ENCODE measurements at places on chromosomes 16 and 17. TPM values are rescaled to one million over a fixed set of nuclear protein-coding genes. Genes with fewer than 3 reads are reported as not detected.

The PAM16 gene
- 106 TPM for total RNA-seq

The SPATA32 gene
- 0.56 TPM for total RNA-seq

The FAM20A gene
- total RNA-seq: not detected

The SLFN12L gene
- 45.2 TPM for total RNA-seq

The CHST4 gene
- not detected for total RNA-seq

The MYO1C gene
- 31.1 TPM for total RNA-seq

The SNRNP25 gene
- 98.9 TPM for total RNA-seq

The SAP30BP gene
- 117 TPM for total RNA-seq

The EVI2B gene
- total RNA-seq: 25.1 TPM

The SALL1 gene
- not detected for total RNA-seq

The TEKT3 gene
- not detected for total RNA-seq

The PDXDC1 gene
- 63.6 TPM for total RNA-seq

The PIK3R6 gene
- total RNA-seq: 2.1 TPM

GRCh38 chr17:78089576-78090281 lies 38.8 kb downstream of the TMC6 start:
- DNase-seq: no peak

GRCh38 chr17:1965556-1966273 lies 59.4 kb downstream of the RTN4RL1 start:
- DNase-seq: no peak

GRCh38 chr17:42760652-42761581 lies at the start of gene RAMP2:
Gene RAMP2 (plus strand): TSS chr17:42761227. CDS start chr17:42761262, 35 bp downstream.
- no peak for DNase-seq

- DNase-seq: no peak
Observed at GRCh38 chr16:85555719-85556455, 57.2 kb upstream of the GSE1 start.

GRCh38 chr16:75589306-75589705 lies 23.1 kb downstream of the GABARAPL2 start:
- no peak for DNase-seq

DNA sequence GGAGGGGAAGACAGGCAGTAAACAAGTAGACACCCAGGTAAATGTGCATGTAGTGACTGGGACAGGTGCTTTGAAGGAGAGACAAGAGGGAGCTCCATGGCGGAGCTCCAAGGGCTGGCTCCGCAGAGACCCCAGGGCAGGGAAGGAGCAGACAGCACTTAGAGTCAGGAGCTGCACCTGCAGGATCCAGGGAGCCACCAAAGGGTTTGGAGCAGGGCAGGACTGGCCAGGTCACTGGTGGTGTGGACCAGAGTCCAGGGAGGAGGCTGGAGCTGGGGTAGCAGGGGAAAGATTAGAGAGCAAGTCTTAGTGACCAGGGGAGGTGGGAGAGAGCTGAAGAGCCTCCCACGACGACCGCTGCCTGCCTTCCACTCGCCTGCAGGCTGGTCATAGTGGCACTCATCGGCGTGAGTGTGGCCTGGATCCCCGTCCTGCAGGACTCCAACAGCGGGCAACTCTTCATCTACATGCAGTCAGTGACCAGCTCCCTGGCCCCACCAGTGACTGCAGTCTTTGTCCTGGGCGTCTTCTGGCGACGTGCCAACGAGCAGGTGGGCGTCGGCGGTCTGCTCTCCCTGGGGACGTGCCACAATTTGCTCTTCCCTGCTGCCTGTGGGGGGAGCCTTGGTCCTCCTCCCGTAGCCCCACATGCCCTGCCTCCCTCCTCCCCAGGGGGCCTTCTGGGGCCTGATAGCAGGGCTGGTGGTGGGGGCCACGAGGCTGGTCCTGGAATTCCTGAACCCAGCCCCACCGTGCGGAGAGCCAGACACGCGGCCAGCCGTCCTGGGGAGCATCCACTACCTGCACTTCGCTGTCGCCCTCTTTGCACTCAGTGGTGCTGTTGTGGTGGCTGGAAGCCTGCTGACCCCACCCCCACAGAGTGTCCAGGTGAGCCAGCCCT lies 14.7 kb upstream of the FAM83G start:
- no peak for DNase-seq

DNA sequence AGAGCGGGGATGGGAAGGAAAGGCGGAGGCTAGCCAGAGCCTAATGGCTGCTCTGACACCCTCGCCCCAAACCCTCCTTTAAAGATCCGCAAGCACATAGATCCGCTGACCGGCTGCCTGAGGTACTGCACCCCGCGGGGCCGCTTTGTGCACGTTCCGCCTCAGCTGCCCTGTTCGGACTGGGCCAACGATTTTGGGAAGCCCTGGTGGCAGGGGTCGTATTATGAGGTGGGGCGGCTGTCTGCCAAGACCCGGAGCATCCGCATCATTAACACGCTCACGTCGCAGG lies 663 bp downstream of the CYB5D1 start:
- no peak for DNase-seq

GRCh38 chr17:55177855-55178217 lies 86.9 kb upstream of the HLF start:
- DNase-seq: no peak

- DNase-seq: peak; percentile 41
Observed at GRCh38 chr16:75099738-75100602, 16.6 kb downstream of the LDHD start.

DNA sequence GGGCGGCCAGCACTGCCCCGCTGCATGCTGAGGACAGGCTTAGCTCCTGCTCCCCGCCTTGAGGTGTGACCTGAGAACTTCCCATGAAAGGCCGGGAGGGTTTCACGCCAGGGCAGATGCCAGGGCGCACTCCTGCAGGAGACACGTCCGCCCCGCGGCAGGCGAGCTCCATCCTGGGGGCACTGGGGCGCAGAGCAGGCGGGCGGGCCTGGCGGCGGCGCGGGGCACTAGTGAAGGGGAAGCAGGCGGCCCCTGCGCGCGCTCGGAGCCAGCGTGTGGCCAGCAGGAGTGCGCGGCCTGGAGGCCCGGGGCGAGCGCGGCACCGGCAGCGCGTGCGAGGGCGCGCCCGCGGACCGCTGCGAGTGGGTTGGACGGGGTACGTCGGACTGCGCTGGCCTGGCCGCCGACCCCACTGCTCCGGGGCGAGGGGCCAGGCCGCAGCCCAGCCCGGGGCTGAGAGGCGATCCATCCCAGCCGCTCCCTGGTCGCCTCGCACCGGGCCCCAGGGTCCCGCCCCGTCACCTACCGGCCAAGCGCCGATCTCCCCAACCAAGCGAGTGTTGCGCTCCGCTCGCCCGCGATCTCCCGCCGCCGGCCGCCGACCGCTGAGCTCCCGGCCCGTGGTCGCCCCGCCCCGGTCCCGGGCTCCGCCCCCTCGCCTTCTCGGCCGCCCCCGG lies at the start of gene MAP3K14:
TSS of gene MAP3K14 (minus strand) at position 587 of the 677 bp plus-strand sequence. CDS start 26,275 bp downstream, outside the sequence.
- DNase-seq: peak; percentile 57

GRCh38 chr16:69039333-69039941 lies 66.0 kb upstream of the HAS3 start:
- DNase-seq: no peak

- DNase-seq: no peak
Observed at GRCh38 chr17:15981208-15981607, 18.3 kb downstream of the ZSWIM7 start.

DNA sequence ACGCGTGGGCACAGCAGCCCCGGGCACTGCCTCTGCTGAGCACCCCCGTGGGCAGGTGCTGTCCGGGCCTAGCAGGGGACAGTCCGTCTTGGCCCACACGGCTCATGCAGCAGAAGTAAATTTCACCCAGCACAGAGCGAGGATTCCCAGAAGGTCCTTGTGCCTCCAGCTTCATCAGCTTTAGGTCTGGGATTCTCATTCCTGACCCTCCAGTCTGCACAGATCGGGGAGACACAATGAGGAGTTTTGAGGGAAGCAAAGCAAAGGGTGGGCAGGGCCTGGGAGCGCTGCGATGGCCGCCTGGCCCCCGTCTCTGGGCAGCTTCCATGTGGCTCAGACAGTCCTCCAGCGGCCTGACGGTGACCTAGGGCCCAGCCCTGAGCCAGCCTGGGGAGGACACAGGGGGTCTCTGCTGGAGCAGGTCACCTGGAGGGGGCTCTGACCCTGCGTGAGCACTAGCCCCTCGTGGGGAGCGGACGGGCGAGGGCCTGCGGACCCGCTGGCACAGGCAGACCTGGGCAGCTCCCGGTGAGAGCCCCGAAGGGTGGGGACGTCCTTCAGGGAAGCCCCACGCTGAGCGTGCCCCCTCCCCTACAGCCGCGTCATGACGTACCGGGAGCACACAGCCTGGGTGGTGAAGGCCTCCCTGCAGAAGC lies 30.7 kb upstream of the CHMP6 start:
- no peak for DNase-seq

DNA sequence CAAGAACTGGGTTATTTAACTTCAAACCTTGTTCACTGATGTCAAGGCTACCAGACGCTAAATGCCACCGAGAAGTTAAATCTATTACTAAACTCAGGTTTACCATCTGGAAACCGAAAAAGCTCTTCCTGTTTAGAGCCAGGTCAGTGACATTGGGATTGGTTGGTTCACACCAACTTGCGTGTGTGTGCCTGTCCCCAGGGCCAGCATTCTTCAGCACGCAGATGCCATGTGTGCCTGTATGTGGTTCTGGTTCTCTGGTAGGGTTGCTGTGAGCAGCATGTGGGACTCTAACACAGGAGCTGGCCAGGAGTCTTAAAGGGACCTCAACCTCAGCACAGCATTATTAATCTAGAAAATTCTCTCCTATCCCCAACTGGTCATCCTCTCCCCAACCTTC lies 18.1 kb upstream of the TBX2 start:
- no peak for DNase-seq

DNA sequence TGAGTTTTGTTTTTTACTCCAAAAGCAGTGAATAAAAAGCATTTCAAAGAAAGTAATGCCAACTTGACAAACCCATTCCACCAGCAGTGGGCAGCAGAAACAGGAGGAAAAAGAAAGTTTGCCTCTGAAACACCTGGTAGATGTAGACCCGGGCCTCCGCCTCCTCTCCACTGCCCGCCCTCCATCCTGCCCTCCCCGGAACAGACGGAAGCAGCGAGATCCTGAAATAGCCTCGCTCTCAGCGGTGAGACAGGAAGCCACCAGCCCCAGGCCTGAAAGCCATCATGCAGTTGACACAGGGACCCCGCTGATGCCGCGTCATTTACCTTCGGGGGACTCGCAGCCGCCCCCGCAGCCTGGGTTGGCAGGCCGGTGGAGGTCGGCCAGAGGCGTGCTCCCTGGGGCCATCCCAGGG lies 67.8 kb downstream of the C16orf78 start:
- DNase-seq: peak; percentile 65

DNA sequence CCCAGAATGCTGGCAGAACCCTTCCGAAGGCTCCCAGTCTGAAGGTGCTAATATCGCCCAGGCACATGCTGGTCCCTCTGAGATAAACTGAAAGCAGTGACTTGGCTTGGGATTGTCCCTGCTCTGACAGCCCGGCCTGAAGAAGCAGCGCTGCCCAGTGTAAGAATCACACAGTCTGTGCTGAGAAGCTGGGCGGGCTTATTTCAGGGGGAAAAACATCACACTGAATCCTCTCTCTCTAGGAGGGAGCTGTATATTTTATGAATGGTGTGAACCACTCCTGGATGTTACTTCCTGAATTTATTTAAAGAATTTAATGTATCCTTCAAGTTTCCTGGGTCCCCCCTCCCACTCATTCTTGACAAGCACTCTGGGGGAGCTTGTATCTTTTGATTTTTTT lies 36.3 kb downstream of the GAS7 start:
- DNase-seq: no peak

DNA sequence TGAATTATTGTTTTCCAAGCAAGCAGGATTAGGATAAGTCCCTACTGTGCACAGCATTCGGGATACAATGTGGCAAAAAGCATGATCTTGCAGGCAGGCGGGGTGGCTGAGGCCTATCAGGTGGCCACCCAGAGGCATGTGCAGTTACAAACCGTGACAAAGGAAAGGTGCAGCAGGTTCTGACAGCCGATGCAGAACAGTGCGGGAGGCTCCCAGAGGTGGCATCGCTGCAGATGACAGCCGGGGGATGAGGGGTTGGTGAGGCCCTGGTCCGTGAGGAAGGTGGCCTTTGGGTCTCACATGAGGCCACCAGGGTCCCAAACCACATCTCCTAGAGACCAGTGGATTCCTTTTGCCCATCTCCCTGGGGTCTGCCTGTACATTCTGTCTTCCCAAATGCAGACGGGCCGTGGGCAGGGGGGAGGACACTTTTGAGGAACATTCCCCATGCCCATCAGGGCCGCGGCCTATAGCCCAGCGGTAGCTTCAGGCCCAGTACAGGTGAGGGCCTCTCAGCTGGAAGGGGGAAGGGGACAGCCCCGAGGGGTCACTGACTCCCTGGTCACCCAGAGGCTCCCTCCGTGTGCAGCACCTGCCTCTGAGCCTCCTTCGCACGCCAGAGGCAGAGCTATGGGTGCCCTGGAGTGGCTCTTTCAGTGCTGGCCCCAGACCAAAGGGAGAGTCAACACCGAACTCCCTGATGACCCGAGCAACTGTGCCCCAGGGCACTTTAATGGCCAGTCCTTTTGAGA lies 85.1 kb downstream of the SOCS1 start:
- no peak for DNase-seq

GRCh38 chr16:62638324-62638911 lies 602.2 kb upstream of the CDH8 start:
- no peak for DNase-seq

DNA sequence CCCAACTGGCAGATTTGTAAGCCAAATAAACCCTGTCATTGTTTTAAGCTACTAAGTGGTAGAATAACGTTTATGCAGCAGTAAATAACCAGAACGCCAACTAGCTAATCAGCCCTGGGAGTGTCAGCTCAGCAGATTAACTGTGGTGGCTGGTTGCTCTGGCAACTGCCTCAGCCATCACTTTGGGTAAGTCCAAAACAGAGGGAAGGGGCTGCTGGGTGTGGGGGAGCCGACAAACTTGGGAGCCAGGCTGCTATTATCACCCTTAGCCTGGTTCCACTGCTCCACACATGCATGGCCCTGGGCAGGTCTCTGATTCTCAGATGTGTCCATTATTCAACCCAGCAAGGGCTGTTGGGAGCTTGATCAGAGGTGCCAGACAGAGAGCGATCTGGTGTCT lies 22.2 kb upstream of the RHOT1 start:
- no peak for DNase-seq

DNA sequence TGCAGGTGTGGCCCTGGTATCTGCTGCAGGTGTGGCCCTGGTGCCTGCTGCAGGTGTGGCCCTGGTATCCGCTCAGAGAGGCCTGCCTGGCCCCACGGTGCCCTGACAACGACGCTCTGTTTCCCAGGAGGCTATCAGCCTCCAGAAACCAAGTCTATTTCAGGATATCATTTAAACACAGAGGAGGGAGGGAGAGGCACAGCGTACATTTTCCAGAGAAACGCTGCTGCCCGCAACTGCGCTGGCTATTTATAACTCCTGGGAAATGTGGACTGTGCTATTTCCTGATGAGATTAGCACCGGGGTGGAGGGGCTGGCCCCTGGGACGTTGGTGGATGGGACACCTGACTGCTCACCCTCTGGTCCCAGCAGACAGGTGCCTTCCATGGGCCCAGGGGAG lies 22.5 kb downstream of the TIMM22 start:
- no peak for DNase-seq

DNA sequence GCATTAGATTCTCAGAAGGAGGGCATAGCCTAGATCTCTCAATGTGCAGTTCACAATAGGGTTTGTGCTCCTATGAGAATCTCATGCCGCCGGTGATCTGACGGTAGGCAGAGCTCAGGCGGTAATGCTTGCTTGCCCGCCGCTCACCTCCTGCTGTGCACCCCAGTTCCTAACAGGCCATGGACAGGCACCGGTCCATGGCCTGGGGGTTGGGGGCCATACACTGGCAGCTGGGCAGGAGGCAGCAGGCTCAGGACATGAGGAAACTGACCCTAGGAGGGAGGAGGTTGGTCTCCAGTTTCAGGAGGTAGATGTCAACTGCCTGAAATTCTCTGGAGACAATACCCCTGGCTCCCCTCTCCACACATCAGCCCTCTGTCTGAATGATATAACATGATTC lies 245.0 kb upstream of the CACNG5 start:
- DNase-seq: no peak
